ENCODE measurements at places on chromosomes 2 and 18.
A peak's percentile ranks its signal among the peaks of the same experiment; 100 is the strongest.

DNA sequence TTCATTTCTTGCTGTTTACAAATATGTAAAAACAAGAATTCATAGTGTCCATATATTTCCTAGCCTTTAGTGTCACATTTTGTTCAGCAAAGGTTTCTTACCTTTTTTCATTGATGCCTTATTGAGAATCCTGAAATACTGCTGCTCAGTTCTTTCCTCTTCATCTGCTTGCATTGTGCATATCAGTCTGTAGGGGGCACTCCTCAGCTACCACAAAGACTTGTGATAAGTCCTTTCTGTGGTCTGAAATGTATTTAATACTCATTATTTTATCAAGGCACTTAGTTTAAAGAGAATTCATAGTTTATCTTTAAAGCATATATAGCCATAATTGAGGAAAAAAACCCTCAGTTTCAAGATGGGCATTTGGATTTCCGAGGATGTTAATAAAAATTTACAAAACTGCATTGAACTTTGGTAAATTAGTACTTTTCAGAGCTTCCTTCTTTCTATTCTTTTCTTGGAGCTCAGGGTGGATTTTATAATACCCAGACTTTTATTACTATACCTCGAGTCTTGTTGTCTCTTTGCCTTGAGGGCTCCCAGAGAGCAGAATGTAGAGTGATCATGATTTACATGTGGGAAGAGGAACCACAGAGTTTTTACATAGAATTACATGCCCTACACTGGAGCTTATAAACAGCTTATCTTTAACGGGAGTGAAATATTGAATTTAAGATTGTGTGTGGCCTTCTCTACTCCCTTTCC, 570.1 kb downstream of the PLCL1 start:
- peak; percentile 73 for DNase-seq

GRCh38 chr2:226738821-226739544, 60.6 kb downstream of the IRS1 start:
- no peak for DNase-seq

GRCh38 chr2:31049264-31049663, 89.0 kb downstream of the GALNT14 start:
- DNase-seq, result no peak

- DNase-seq, result peak; percentile 95
These were observed 1795.7 kb upstream of the PIK3C3 start for GRCh38 chr18:40159141-40160017.

DNA sequence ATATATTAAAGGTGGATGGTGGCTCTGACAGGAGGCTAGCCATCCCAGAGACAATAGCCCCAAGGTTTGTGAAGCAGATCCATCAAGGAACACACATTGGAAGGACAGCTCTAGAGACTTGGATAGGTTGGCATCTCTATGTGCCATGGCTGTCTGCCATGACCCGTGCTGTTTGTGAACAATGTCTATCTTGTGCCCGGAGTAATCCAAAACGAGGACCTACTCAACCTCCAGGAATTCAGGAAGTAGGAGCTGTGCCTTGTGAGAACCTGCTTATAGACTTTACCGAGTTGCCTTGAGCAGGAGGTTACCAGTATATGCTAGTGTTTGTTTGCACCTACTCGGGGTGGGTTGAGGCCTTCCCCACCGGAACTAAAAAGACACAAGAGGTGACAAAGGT, 43.1 kb upstream of the SELENOI start:
- no peak for DNase-seq

- no peak for DNase-seq
These were observed 304.8 kb upstream of the CCDC68 start for GRCh38 chr18:55264108-55264507.

DNA sequence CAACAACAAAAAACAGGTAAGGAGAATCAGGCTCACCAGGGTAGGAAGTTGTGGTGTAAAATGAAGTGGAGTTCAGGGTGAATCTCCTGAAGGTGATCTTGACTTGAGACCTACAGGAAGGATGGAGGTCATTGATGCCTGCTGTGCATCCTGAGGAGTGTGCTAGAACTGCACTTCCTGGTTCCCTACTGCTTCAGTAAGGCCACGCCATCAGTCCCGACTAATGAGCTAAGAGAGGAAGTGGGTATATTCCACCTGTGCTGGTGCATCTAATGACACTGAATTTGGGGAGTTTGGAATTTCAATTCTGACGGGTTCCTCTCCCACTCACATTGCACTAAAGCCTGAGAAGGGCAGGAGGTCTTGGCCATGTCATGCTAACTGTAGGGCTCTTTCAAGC, 349.3 kb upstream of the SLC14A2 start:
- no peak for DNase-seq

DNA sequence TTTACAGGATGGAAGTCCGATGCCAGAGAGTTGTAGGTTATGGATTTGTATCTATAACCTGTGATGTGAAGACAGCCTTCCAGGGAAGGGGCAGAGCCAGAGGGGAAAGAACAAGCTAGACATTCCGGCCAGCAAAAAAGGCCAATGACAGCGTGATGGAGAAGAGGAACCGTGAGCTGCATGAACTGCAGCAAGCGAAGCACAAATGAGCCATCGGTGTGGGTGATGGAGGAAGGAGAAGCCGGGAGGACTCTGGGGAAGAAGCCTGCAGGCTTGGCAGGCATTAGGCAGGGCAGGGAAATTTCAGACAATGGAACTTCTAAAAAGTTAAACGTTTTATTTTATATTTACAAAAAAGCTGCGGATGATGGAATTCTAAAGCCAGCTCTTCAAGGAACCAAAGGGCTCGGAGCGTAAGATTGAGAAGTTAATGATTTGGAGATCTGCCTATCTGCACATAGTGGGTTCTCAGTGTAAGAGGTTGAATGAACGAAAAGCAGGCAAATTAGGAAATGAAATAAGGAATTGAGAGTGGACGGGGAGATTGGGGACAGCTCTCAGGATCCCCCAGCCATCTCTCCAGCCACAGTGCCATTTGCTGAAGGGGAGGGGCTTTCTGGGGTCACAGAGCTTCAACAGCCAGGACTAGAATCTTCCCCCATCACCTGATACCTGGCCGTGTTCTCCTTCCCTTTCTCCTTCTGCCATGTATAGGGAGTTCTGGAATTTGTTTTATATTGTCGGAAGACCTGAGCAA, 28.4 kb downstream of the NGEF start:
- DNase-seq, result no peak

DNA sequence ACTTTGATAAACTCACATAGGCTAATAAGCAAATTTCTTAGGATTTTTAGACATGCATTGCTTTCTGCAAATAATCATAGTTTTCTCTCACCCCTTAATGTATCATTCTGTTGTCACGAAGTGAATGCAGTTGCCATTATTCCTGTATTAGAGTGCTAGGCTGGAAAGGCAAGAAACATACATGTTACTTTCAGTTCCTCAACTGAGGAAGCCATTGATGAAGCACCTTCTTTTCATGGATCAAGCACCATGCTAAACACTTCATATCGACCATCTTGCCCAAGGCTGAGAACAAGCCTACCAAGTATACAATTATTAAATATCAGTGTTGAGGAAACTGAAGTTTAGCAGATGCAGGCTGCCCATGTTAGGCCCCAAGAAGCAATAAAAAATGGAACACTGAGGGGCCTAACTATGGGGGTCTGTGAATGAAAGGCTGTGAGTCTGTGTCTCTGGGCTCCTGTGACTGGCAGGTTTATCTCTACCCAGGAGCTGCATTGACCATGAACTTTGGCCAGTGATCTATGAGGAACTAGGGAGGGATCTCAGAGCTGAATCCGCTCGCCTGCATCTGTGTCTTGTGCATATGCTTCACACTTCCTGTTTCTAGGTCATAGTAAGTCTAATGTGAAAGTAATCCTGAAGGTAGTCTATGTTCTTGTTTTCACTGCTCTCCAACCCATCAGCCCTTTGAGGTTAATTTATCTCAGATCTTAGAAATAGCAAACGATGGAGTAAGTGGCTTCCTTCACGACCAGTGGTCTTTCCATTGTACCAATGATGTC, 16.0 kb upstream of the TSPYL6 start:
- DNase-seq, result no peak

DNA sequence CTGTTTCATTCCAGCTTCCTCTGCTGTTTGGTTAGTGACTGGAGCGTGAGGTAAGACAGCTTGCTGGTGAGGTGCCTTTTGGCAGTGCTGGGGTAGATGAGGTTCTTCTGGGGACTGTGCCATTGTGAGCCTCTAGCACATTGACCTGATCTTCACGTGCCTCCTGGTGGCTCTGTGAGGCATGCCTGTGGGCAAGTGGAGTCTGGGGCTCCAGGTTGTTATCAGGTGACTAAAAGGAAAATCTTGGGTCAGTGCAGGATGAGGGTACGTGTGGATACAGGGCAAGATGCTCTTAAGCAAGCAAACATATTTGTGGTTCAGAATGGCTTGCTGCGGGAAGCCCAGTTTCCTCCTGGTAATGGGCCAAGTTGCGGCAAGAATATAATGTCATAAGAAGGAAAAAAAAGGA, 75.4 kb downstream of the FHOD3 start:
- DNase-seq, result no peak
